Esophagus muscularis mucosa (tissue), 4 donors: ENCODE measurements at places on chromosomes 3 and 15.

- no peaks in the 10 kb centered on the region for H3K36me3 ChIP-seq
- H3K4me3 ChIP-seq: no peak overlapping the region
- no peaks in the 10 kb centered on the region for H3K4me1 ChIP-seq
- no peak for DNase-seq
- no peaks in the 10 kb centered on the region for H3K27me3 ChIP-seq
Measured at GRCh38 chr3:169173231-169173630, 490.3 kb downstream of the MECOM start.

DNA sequence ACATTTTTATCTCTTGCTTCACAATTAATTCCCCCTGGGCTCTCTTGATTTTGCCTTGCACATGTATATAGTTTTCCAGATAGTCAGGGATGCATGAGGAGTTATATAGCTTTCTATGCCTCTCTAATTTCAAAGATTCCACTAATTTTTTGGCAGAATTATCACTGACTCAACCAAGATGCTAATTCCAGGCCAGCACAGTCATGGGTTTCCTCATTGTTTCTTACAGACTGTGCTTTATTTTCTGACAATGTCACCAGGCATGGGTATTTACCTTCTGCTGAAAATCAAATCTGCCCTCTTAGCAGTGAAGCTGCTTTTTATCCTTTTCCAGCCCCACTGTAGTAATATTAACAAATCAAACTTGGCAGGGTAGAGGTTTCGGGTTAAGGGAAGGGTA, 1520.6 kb upstream of the CADM2 start:
- DNase-seq: no peak
- no peaks in the 10 kb centered on the region for H3K27me3 ChIP-seq
- H3K27ac ChIP-seq: no peak overlapping the region
- no peaks in the 10 kb centered on the region for H3K36me3 ChIP-seq
- no peak overlapping the region for H3K4me3 ChIP-seq
- H3K4me1 ChIP-seq: no peaks in the 10 kb centered on the region

DNA sequence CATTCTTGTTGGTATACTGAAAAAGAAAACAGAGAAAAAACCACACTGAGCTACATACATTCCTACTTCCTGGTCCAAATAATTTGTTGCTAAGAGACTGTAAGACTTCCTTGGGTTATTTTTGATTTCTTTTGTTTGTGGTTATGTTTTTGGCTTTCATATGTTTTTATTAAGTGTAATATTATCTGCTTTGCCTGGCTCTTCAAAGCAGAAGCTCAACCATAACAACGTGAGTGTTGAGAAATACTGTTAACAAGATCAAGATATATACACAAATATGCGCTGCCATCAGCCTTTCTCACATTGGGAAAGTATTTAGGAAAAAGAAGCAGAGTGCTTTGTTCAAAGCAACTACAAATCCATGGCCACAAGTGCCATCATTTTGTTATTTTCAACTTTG, 556.2 kb upstream of the CBLB start:
- H3K27ac ChIP-seq: no peak overlapping the region
- H3K36me3 ChIP-seq: no peaks in the 10 kb centered on the region

- H3K4me1 ChIP-seq: peaks cover 15% of the 10 kb centered on the region
- H3K36me3 ChIP-seq: no peaks in the 10 kb centered on the region
- DNase-seq: no peak
- H3K27ac ChIP-seq: no peak overlapping the region
Measured at GRCh38 chr3:27708250-27708649, 13.9 kb downstream of the EOMES start.

DNA sequence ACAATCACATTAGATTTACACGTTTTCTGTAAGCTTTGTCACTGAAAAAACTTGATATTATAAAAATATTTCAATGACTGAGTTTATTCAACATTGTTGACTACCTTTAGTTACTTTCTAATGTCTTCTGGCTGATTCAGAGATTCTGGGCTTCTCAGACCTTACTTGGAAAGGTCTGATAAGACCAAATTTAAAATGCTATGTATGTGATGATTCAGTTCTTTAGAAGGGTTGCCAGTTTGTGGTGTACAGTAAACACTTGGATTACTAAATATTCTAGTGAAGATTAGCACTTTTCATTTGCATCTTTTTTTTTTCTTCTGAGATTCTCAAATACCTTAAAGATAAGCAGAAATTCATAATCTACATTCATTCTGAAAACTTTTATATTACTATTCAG, 49.8 kb downstream of the SGO1 start:
- no peak overlapping the region for H3K4me3 ChIP-seq
- no peak for DNase-seq
- no peaks in the 10 kb centered on the region for H3K27me3 ChIP-seq
- H3K36me3 ChIP-seq: peaks cover 7% of the 10 kb centered on the region
